ENCODE measurements at places on chromosomes 3 and 15. TPM values are rescaled to one million over a fixed set of nuclear protein-coding genes. Genes with fewer than 3 reads are reported as not detected.

DNA sequence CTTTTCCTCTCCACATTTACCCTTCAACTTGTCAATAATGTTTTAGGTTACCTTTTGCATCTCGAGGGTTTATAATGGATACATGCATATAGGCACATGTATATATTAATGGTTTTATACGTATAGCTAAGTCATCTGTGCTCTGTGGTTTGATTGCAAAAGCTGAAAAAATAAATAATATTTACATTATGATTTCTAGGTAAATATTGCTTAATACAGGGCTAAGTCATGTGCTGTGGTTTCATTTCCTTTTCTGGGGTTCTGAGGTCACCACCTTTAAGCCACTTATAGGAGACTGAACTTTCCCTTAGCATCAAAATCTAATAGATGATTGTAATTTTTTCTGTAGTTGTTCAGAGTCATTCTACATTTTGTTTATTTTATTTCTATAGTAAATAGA lies 33.1 kb downstream of the LPP start:
- no peak for DNase-seq

DNA sequence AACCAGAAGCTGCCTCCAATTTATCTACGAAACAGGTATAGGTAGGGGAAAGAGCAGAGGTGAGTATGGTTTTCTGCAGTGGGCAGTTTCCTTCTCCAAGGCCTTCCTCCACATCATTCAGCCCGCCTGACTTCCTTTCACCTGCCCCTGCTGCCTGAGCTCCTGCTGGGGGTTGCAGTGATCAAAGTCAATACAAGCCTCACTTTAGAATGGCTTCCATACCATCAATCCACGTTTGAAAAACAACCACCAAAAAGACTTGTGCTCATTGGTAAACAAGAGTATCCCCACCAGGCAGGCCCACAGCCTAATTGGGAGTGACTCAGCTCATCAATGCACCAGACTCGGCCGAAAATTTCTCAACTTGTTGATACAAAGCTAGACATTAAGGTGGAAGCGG lies 159.9 kb downstream of the MAGI1 start:
- DNase-seq, result no peak

GRCh38 chr3:117837391-117837790 lies 1127.8 kb downstream of the TUSC7 start:
- DNase-seq, result no peak

SLC24A5 gene
- not detected for total RNA-seq

SPATA12 gene
- total RNA-seq, result not detected

PLSCR2 gene
- total RNA-seq, result not detected

MGLL gene
- total RNA-seq, result 61.0 TPM

CPEB1 gene
- 2.7 TPM for total RNA-seq

All from chondrocyte (in vitro differentiated cells).